DMS153 (cell line): ENCODE measurements at places on chromosomes 1 and 21.

DNA sequence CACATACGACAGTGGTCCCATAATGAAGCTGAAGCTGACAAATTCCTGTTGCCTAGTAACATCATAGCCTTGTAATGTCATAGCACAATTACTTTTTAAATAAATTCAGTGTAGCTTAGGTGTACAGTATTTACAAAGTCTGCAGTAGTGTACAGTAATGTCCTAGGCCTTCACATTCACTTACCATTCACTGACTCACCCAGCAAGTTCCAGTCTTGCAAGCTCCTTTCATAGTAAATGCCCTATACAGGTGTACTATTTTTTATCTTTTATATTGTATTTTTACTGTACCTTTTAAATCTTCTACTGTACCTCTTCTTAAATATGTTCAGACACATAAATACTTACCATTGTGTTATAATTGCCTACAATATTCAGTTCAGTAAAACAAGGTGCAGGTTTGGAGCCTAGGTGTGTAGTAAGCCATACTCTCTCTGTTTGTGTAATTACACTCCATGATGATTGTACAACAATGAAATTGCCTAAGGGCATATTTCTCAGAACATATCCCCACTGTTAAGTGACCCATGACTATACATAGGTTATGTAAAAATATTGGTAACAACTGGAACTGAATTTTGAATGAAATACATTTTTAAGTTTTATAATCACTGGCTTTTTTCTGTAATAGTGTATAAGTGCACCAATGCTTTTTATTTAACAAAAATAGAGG is 33.5 kb upstream of the ADAM30 start:
- no peak for DNase-seq

DNA sequence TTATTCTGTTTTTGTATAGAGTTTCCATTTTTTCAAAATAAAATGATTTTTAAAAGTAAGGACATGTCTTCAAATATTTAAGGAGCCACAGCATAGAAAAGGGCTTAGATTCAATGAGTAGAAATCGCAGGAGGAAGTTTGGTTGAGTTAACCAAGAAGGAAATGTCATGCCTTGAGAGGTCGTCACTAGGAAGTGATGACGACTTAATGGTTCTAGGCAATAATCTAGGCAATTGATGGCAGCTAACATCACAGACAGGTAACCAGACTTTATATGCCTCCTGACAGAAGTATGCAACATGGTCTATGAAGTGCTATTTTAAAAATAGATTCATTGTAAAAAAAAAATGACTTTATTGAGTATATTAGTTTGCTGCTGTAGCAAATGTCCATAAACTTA is 32.1 kb upstream of the TP53BP2 start:
- DNase-seq, result no peak

- no peak for DNase-seq
These were observed 83.1 kb upstream of the BARHL2 start for GRCh38 chr1:90800012-90800717.

DNA sequence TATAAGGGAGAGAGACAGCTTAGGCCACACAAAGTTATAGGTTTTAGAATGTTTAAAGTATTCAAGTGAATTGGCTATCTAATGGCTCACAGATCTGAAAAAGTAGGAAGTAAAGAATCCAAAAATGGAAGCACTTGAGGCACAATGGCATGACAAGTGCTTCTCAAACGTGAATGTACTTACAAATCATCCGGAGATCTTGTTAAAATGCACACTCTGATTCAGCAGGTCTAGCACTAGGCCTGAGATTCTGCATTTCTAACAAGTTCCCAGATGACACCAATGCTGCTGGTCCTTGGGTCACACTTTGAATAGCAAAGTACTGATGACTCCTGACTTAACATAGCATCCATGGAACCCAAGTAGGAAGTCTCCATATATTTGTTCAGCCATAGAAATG is 20.9 kb upstream of the AGL start:
- DNase-seq, result no peak

DNA sequence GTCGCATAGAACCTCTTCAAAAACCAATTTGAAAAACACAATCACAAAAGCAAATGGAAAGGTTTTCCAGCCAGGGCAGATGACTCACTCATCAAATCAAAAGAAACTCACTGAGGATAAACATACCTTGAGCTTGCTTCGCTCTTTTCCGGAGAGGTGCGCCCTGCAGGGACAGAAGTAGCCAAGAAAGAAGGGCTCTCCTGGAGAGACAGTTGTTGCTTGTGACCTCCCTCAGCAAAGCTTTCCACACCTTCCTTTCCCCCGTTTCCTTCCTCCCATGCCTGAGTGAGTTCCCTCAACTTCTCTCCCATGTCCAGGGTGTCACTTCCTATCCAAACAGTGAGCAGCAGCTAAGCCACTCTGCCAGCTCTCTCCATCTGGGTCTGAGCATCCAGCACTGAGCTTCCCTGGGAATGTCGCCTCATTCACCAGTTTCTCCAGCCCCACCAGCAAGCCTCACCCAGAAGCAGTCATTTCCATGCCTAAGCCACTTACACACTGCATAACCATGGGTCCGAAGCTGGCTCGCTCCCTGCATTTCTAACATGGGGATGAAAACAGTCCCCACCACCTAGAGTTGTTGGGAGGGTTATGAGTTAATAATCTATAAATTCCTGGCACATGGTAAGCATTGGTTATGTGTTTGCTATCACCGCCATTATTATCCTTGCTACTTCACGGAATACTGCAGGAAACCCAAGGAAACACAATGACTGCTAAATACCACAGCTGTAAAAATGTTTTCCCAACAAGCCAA is 75.0 kb downstream of the PTPN14 start:
- no peak for DNase-seq

DNA sequence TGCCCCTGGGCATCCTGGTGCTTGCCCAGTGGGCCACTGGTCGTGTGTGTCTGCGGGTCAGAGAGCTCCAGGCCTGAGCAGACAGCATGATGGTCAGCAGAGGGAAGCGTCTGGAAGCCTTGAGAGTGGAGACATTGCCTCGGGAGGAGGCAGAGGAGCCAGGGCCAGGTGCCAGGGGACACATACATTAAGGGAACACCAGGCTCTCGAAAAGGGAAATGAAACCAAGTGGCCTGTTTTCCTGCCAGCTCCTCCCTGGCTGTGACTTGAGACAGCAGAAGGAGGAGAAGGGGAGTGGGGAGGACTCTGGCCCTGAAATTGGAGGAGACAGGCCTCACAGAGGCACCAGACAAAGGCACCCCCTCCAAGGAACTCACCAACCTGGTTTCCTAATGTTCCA is 62.4 kb upstream of the LRP8 start:
- no peak for DNase-seq

DNA sequence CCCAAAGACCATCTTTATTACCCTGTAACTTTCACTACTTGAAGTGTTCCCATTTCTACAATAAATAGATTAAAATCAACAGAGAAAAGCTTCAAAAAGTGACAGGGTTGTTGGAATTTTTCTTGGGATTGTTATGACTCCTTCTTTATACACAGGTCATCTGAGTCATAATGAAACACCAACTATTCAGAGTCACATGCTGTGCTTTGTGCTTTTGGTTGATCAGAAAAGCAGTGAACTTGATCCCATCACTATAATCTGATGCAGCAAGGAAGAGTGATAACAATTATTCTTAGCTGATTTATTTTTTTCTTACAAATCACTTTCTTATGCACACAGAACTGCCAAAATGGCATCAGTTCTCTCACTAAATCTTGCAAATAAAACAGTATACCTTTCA is 422.9 kb downstream of the PTBP2 start:
- DNase-seq, result no peak

GRCh38 chr1:168513656-168514404 is 30.0 kb downstream of the XCL2 start:
- DNase-seq, result no peak

- no peak for DNase-seq
These were observed 37.1 kb upstream of the BACE2 start for GRCh38 chr21:41130883-41131282.

DNA sequence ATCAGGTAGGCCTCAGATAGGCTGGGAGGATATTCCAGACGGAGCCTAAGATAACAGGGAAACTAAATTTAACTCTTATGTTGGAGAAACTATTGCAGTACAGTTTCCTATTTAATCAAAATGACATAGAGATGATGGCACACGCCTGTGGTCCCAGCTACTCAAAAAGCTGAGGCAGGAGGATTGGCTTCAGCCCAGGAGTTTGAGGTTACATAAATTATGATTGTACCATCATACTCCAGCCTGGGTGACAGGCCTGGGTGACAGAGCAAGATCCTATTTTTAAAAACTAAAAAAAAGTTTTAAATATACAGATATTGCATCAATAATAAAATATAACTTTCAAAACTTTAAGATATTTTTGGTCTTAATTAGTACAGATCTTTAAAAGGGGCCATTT is 25.2 kb upstream of the TAL1 start:
- no peak for DNase-seq

- no peak for DNase-seq
These were observed 256.7 kb downstream of the KIF26B start for GRCh38 chr1:245411245-245412036.

DNA sequence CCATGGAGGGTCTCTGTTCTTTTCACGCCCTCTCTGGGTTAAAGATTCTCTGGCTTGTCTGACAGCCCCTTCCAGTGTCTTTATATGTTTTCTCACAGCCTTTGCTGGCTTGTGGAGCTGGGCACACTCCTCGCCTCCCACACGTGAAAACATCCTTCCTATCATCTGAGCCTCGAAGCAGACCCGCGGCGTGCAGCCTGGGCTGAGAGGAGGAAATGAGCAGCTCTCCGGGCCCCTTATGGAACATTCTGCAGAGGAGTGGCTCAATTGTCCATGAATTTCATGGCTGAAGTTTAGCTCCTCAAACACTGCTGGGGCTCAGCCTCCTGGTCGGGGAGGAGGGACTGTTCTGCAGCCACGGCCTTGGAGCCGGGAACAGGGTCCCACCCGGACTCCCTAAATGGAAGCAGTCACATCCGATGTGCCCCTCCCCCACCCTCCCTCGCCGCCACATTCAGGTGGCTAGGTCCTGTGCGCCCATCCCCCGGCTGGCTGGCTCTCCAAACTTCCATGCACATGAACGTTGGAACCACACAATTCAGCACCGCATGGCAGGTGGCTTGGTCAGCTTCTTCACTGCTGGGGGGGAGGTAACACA is 15.1 kb upstream of the PDE9A start:
- no peak for DNase-seq

DNA sequence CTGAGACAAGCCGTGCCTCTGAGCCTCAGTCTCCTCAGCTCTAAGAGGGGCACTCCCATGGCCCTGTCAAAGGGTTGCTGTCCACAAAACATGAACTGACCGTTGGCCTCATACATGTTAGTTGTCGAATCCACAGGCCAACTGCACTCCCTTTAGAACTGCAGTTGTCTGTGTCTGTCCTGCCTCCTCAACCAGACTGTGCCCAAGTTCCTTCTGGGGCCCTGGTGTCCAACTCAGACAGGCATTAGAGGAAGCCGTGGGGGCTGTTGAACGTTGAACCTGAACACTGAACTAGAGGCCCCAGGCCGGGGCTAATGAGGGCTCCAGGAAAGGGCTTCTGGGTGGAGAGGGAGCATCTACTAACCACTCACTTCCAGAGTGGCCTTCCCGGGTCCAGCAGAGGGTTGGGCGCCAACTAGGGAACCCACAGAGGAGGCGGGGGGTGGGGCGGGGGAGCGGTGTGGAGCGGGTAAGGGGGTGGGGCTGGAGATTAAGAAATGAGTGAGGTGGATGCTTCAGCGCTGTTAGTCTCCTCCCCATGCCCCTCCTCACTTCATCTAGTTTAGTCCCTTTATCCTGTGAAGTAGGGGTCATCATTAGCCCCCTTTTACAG is at the start of gene RAB42:
RAB42 (plus strand) TSS at position 558 of the 613 bp plus-strand sequence. CDS start 247 bp downstream, outside the sequence.
- DNase-seq, result no peak

GRCh38 chr1:157104598-157105293 is 5.1 kb upstream of the ETV3L start:
- DNase-seq, result no peak

- DNase-seq, result no peak
These were observed 20.1 kb upstream of the ZP4 start for GRCh38 chr1:237910834-237911233.

- DNase-seq, result no peak
These were observed 18.4 kb upstream of the F3 start for GRCh38 chr1:94559921-94560320.

GRCh38 chr1:91511386-91511785 is 10.7 kb downstream of the CDC7 start:
- DNase-seq, result peak; percentile 30

DNA sequence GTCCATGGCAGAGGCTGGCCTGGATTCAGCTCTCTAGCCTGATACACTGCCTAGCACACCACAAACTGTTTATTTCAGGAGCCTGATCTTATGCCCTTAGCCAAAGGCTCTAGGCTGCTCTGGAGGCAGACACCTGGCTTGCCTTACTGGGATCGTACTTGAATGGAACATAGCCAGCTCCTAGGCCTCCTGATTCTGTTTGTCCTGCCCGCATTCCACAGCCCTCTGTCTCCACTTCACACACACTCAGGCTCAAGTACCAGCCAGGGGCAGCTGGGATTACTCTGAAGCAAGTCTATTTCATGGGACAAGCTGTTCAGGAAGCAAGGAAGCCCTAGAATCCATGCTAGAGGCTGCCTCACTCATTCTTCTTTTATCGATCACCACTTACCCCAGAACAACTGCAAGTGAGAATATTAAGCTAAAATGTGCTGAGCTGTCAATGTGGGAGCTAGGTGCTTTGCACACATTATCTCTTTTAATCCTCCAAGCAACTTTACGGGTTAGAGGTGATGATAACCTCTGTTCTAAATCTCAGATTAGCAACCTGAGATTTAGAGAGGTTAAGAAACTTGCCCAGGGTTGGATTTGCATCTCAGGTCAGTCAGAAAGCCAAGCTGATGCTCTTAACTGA is 31.1 kb upstream of the CYP4B1 start:
- DNase-seq, result peak; percentile 82

GRCh38 chr1:228992907-228993535 is 257.7 kb downstream of the RHOU start:
- DNase-seq, result no peak

- DNase-seq, result no peak
These were observed at the start of gene TNFRSF1B for GRCh38 chr1:12166834-12167492. Gene TNFRSF1B, plus strand, starts transcription at chr1:12166991. Its CDS starts 101 bp downstream, at chr1:12167092.

GRCh38 chr1:116311756-116312680 is 61.0 kb upstream of the ATP1A1 start:
- peak; percentile 19 for DNase-seq

GRCh38 chr1:27455139-27455811 is 34.7 kb downstream of the WASF2 start:
- DNase-seq, result no peak

DNA sequence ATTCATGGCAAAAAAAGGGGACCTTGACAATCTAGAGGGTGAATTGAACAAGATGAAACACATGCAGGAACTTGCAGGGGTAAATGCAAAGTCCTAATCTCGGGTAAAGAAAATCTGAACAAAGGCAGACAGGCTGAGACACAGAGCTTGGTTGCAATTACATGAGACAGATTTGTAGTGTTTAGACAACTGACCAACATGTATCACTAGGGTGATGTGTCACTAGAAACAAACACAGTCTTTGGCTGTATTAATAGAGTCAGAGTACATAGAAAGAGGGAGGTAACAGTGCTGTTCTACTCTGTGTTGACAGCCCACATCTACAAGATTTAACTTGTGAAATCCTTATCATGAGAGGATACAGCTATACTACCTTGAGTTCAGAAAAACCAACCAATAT is 78.1 kb upstream of the GRIK3 start:
- DNase-seq, result no peak

GRCh38 chr1:246782120-246782900 is 58.1 kb downstream of the SCCPDH start:
- DNase-seq, result no peak
